Psoas muscle (tissue), 8 donors: ENCODE measurements at places on chromosomes 7 and 10. TPM values are rescaled to one million over a fixed set of nuclear protein-coding genes. Genes with fewer than 3 reads are reported as not detected.

The SEMA3C gene
- 15.1 TPM for total RNA-seq

The MMP21 gene
- total RNA-seq = not detected

The WDFY4 gene
- total RNA-seq = 0.69 TPM

The PDE6C gene
- not detected for total RNA-seq

The CD36 gene
- 662 TPM for total RNA-seq

GRCh38 chr7:98210513-98211220 lies 572 bp upstream of the BHLHA15 start:
- H3K27me3 ChIP-seq = no peaks in the 10 kb centered on the region
- no peak for DNase-seq
- peak overlapping the region; percentile 32 for H3K4me3 ChIP-seq
- no peak overlapping the region for H3K27ac ChIP-seq

DNA sequence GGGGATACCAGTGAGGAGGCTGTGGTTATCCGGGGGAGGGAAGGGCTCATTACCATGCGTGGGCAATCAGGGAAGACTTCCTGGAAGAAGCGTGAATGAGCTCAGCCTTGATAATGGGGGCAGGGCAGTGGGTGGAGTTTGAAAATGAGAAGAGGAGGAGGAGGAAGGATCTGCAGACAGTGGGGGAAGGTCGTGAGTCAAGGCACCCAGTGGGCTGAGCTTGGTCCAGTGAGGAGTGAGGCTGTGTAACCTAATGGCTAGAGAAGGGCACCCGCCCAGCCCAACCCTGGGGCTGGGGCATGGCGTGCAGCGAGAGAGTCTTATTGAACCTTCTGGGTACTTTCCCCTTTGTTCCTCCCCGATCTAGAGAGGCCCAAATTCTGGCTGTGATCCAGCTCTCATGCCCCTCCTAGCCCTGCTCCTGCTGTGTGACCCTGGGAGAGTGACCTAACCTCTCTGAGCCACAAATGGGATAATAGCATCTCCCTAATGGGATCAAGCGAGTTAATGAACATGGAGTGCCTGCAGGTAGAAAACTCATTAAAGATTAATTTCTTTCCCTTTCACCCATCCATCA lies 31.5 kb downstream of the CLIP2 start:
- H3K27ac ChIP-seq = no peak overlapping the region
- H3K4me3 ChIP-seq = no peak overlapping the region
- H3K27me3 ChIP-seq = no peaks in the 10 kb centered on the region
- no peaks in the 10 kb centered on the region for H3K4me1 ChIP-seq
- no peaks in the 10 kb centered on the region for H3K36me3 ChIP-seq
- no peak for DNase-seq

GRCh38 chr7:87202705-87203104 lies 16.8 kb downstream of the TMEM243 start:
- no peak overlapping the region for H3K4me3 ChIP-seq
- H3K27me3 ChIP-seq = no peaks in the 10 kb centered on the region
- DNase-seq = no peak
- no peak overlapping the region for H3K27ac ChIP-seq

DNA sequence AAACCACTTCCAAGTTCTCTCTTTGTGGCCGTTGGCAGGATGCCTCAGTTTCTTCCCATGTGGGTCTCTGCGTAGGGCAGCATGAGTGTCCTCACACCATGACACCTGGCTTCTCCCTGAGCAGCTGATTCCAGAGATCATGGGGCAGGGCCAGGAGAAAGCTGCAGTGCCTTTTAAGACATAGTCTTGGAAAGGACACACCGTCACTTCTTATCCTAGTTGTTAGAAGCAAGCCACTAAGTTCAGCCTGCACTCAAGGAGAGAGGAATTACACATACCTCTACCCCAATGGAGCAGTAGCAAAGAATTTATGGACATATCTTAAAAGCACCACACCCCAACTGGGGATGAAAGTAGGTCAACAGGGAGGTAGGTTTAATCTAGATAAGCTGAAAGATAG lies 16.4 kb downstream of the NODAL start:
- H3K27me3 ChIP-seq = no peaks in the 10 kb centered on the region
- H3K4me3 ChIP-seq = no peak overlapping the region
- peaks cover 70% of the 10 kb centered on the region for H3K4me1 ChIP-seq
- no peak for DNase-seq
- H3K36me3 ChIP-seq = peaks cover 88% of the 10 kb centered on the region
- peak overlapping the region; percentile 67 for H3K27ac ChIP-seq

- H3K36me3 ChIP-seq = no peaks in the 10 kb centered on the region
- DNase-seq = no peak
- H3K27me3 ChIP-seq = no peaks in the 10 kb centered on the region
- H3K4me1 ChIP-seq = no peaks in the 10 kb centered on the region
- H3K4me3 ChIP-seq = no peak overlapping the region
- H3K27ac ChIP-seq = no peak overlapping the region
Observed at GRCh38 chr7:45660901-45661211, 86.7 kb downstream of the ADCY1 start.

DNA sequence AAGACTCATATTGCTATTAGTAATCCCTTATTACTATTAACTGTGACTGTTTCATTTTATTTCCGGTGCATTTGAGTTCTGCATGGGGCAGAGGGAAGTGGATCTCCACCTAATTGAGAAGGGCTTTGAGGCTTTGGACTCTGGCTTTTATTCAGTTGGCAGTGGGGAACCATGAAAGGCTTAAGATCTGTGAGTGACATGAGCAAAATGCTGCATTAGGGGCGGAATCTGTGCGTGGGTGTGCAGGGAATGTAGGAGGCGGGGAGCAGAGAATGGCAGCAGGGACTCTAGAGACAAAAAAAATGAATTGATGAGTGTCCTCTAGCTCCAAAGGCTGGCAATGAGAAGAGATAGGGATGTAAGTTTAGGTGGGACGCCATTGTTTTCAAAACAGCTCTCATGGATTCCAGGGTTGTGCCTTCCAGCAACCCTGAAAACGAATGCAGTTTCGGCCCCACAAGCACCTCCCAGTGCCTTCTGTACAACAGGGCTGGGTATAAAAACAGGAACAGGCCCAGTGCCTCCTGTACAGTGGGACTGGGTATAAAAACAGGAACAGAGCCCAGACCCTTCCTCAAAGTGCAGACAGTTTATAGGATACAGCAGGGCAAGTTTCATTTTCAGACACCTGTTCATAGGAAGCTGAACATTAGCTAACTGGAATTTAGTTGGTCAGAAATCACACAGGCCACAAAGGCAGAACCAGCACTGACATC lies 663.3 kb upstream of the FOXK1 start:
- H3K4me1 ChIP-seq = no peaks in the 10 kb centered on the region

DNA sequence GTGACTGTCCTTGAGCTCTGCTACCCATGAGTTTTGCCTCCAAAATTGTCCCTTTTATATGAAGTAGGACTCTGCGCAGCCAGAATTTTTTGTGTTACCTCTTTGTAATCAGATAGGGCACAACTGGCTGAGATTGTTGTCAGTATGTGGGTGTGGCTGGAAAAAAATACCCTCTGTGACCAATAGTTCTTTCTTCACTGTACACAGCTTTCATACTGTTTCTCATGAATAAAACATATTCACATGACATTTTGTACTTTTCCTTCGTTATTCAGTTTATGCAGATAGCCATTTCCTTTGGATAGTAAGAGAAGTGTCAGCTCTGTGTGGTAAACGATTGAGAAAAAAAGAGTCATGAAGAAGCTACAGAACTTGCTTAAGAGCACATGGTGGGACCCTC lies 49.6 kb upstream of the WNT8B start:
- no peaks in the 10 kb centered on the region for H3K36me3 ChIP-seq
- H3K27ac ChIP-seq = no peak overlapping the region
- no peaks in the 10 kb centered on the region for H3K27me3 ChIP-seq
- DNase-seq = no peak
- H3K4me1 ChIP-seq = no peaks in the 10 kb centered on the region

GRCh38 chr7:155115288-155115687 lies 45.2 kb downstream of the HTR5A start:
- H3K36me3 ChIP-seq = no peaks in the 10 kb centered on the region
- H3K4me3 ChIP-seq = no peak overlapping the region
- DNase-seq = no peak
- no peak overlapping the region for H3K27ac ChIP-seq
- peaks cover 5% of the 10 kb centered on the region for H3K27me3 ChIP-seq
- H3K4me1 ChIP-seq = no peaks in the 10 kb centered on the region

- H3K4me1 ChIP-seq = no peaks in the 10 kb centered on the region
- H3K27ac ChIP-seq = no peak overlapping the region
- H3K27me3 ChIP-seq = no peaks in the 10 kb centered on the region
Observed at GRCh38 chr7:9711259-9711918, 1262.3 kb upstream of the PHF14 start.

DNA sequence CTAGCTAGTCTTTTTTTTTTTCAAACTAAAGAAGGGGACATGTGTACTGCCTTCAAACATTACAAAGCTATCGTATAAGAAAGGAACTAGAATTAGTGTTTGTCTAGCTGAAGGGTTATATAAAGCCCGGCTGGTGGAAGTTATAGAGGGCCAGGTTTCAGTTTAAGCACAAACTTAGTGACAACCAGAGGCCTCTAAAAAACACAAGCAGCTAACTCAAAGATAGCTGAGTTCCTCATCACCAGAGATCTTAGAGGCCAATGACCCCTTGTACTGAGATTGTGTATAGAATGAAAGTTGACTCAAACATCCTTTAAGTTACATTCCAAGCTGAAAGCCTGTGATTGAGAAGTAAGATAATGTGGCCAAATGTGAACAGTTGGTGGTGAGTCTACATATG lies 28.1 kb upstream of the SGMS1 start:
- DNase-seq = no peak
- peaks cover 5% of the 10 kb centered on the region for H3K4me1 ChIP-seq
- no peaks in the 10 kb centered on the region for H3K36me3 ChIP-seq
- no peak overlapping the region for H3K27ac ChIP-seq
- no peak overlapping the region for H3K4me3 ChIP-seq

DNA sequence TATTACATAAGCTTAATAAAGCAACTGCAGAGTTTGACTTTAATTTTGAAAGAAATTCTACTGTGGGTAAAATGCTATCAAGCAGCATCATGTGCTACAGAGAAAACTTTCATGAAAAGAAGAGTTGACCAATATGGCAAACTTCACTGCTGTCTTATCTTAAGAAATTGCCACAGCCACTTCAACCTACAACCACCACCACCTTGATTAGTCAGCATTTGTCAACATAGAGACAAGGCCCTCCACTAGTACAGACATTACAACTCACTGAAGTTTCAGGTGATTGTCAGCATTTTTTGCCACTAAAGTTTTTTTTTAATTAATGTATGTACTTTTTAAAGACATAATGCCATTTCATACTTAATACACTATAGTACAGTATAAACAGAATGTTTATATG lies 350.3 kb downstream of the HPSE2 start:
- H3K4me1 ChIP-seq = no peaks in the 10 kb centered on the region
- no peak overlapping the region for H3K4me3 ChIP-seq
- no peak for DNase-seq
- no peaks in the 10 kb centered on the region for H3K27me3 ChIP-seq
- H3K27ac ChIP-seq = no peak overlapping the region

DNA sequence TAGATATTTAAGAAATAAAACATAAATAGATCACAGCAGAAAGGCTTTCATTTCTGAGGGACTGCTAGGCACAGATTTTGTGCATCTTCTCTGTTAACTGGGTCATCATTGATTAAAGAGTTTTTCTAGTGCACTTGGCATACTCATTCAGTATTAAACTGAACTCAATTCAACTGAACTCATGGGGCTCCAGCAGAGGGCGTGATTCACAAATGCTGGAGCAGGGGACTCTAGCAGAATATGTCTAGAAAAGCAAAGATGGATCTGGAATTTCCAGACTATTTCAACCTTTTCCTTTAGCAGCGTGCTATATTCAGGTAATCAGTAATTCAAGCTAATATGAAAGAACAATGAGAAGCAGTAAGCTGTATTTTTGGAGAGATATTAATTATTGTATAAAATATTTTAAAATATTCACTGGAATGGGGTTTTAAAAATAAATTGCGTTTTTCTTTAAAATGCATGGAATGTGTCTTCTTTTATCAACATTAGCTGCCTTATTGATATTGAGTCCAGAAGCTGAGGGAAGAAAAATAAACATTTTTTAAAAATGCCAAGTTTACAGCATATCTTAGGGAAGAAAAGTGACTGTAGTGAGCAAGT lies 296.8 kb upstream of the CACNA2D1 start:
- no peaks in the 10 kb centered on the region for H3K36me3 ChIP-seq
- H3K27me3 ChIP-seq = no peaks in the 10 kb centered on the region
- DNase-seq = no peak
- no peaks in the 10 kb centered on the region for H3K4me1 ChIP-seq

GRCh38 chr7:101792051-101792681 lies 25.3 kb upstream of the CUX1 start:
- H3K27me3 ChIP-seq = no peaks in the 10 kb centered on the region
- peak; percentile 56 for DNase-seq
- no peaks in the 10 kb centered on the region for H3K4me1 ChIP-seq
- H3K36me3 ChIP-seq = no peaks in the 10 kb centered on the region
- H3K4me3 ChIP-seq = no peak overlapping the region

DNA sequence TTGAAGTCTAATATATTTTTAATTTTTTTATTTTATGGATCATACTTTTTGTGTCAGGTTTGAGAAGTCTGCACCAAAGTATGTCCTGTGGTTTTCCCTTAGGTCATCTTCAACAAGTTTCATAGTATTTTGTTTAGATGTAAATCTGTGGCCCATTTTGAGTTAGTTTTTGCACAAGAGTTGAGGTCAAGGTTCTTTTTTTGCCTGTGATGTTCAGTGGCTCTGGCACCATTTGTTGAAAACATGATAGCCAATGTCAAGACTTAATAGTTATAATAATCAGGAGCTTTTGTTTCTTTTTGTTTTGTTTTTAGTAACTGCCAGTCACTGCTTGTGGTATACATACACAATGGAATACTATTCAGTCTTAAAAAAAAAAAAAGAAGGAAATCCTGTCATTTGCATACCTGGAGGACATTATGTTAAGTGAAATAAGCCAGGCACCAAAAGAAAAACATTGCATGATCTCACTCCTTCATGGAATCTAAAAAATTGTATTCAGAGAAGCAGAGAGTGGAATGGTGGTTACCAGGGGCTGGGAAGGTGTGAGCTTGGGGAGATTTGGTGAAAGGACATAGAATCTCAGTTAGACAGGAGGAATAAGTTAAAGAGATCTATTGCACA lies 61.3 kb downstream of the EGFR start:
- DNase-seq = no peak
- H3K27ac ChIP-seq = no peak overlapping the region
- H3K4me3 ChIP-seq = no peak overlapping the region
- H3K36me3 ChIP-seq = no peaks in the 10 kb centered on the region

- H3K27me3 ChIP-seq = no peaks in the 10 kb centered on the region
- H3K4me1 ChIP-seq = no peaks in the 10 kb centered on the region
- H3K36me3 ChIP-seq = no peaks in the 10 kb centered on the region
- DNase-seq = no peak
- no peak overlapping the region for H3K27ac ChIP-seq
Observed at GRCh38 chr10:54758791-54759190, 42.2 kb downstream of the PCDH15 start.
